ENCODE measurements at places on chromosomes 1 and 21.

DNA sequence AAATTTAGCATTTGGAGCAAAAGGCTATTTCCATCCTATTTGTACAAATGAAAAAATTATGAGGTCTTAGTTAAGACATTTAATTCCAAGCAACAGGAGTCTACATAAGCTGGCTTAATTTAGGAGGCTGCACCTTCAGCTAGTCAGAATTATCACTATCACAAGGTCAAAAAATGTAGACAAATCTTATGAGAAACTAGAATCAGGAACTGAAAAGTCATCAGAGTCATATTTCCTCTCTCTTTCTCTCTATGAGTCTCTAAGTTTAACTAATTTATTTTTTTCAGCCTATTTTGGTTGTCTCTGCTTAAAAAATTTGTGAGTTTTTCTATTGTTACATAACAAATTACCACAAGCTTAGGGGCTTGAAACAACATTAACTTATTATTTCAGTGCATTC lies 807.1 kb upstream of the PRMT6 start:
- DNase-seq, result no peak

DNA sequence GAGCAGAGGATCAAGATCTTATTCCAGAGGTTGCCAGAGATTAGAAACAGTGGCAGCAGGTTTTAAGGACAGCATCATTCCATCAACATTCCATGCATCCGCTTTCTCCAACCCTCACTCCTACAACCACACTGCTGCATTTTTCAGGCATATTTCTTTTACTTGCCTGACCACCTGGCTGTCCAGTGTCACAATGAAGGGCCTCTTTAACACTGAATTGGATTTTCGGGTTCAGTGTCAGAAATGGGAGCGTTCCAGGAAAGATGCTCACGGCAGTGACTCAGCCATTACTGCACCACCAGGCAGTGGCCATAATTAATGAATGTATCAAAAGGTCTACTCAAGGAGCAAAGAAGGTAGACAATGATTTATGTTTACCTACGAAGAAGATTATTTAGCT lies 200.4 kb upstream of the ESRRG start:
- DNase-seq, result no peak

DNA sequence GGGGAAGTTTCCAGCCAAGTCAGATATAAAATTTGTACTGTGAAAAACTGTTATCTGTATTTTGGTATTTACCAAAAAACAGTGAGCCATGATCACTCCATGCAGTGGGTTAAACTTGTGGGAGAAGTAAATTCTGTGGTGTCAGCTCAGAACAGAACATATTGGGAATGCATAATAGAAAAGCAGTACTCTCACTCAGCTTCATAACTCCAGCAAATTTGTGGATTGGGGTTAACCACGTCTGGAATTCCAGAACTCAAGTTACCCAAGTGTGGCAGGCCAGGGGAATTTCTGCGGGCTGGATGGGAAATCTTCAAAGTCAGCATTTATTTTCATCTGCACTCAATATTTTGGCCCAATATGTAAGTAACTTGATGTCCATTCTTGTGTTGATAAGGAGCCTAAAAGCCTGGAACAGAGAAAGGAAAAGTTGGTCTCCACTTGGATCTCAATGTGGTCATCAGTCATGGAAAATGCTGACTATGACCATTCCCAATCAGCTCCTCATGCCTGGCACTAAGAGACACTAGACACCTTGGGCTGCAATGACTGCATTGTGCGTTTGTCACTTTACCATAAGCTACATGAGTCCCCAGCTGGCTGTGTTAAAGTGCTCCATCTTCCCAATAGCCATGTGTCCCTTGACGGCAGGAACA lies 39.1 kb upstream of the ENAH start:
- no peak for DNase-seq

DNA sequence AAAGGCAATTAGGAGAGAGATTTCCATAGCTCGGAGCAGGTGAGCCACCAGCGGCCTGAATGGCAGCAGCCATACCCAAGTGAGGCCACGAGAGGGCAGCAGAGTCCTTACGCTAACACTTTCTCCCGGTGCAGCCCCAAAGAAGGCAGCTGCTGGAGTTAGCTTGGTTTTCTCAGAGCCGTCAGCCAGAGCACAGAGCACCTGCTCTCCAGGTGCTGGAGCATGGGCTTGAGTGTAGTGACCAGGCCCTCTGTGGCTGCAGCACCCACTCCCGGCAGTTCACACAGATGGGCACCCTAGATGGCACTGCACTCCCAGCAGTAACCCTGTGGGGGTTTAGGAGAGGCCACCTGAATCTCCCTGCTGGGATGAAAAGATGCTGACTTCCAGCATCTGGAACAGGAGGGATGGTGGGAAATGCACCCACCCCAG lies 45.8 kb downstream of the TMCC2 start:
- DNase-seq, result peak; percentile 91

- no peak for DNase-seq
Measured at GRCh38 chr21:14284481-14284880, 68.5 kb downstream of the RBM11 start.
